ENCODE measurements at places on chromosomes 16 and 17. TPM values are rescaled to one million over a fixed set of nuclear protein-coding genes. Genes with fewer than 3 reads are reported as not detected.
A peak's percentile ranks its signal among the peaks of the same experiment; 100 is the strongest.

GRCh38 chr16:10352262-10352661 is 33.6 kb upstream of the ATF7IP2 start:
- DNase-seq = no peak

GRCh38 chr17:41107941-41108450 is 2.8 kb downstream of the KRTAP4-9 start:
- peak; percentile 57 for DNase-seq

GRCh38 chr16:67389911-67390815 is 3.1 kb downstream of the TPPP3 start:
- DNase-seq = no peak

GRCh38 chr17:44977814-44978550 is 9.9 kb upstream of the C1QL1 start:
- DNase-seq = no peak

DNA sequence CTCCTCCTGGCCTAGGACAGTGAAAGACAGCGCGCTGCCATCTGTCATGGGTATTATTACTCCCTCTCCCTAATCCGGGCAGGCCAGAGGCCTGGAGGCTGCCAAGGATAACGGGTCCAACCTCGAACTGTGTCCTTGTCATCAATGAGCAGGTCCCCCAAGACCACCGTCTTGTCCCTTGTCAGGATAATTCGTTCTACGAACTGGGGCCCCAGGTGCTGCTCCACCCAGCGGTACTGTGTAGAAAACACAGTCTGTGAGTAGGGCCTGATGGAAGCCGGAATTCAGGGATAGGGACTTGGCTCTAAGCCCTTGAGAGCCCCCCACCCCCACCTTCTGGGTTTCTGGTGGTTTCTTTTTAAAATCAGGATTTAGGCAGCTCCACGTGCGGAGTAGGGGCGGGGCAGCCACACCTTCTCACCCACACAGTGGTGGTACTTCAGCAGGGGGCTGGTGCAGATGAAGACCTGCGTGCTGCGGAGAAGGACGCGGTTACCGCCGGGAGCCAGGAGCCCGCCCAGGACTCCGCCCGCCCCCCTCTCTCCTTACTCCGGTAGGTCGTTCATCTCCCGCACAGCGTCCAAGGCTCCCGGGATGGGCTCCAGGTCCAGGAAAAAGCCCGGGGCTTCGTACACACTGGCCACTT is 787 bp downstream of the NT5C start:
- DNase-seq = peak; percentile 55

- no peak for DNase-seq
Measured at GRCh38 chr17:3544365-3544764, 13.2 kb downstream of the TRPV3 start.

DNA sequence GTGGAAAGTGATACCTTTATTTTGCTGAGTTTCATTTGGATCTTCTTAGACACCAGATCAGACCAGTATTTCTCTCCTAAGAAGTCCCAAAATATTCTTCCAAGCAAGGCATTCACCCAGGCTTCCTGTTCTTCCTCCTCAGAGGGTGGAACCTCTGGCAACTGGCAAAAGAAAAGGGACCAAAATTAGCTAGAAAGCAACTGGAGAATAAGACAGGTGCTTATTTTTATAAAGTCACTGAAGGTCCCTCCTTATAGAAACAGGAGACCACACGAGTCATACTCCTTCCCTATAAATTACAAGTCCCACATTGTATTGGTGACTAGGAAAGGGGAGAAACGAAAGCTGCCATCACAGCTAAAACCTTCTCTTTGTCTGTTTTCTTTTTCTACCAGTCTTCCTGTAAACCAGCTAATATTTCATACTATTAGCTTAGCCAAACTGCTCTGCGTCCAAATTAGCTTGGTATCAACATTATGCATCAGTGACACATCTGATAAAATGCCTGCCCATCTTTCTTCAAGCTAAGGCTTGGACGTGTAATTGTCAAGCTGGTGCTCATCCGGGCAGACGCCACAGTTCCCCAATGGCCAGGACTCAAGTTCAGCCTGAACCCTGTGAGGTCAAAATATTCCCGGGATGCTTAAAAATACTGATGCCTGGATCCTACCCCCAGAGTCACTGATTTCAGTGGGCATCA is 47.5 kb upstream of the ERN1 start:
- DNase-seq = no peak

DNA sequence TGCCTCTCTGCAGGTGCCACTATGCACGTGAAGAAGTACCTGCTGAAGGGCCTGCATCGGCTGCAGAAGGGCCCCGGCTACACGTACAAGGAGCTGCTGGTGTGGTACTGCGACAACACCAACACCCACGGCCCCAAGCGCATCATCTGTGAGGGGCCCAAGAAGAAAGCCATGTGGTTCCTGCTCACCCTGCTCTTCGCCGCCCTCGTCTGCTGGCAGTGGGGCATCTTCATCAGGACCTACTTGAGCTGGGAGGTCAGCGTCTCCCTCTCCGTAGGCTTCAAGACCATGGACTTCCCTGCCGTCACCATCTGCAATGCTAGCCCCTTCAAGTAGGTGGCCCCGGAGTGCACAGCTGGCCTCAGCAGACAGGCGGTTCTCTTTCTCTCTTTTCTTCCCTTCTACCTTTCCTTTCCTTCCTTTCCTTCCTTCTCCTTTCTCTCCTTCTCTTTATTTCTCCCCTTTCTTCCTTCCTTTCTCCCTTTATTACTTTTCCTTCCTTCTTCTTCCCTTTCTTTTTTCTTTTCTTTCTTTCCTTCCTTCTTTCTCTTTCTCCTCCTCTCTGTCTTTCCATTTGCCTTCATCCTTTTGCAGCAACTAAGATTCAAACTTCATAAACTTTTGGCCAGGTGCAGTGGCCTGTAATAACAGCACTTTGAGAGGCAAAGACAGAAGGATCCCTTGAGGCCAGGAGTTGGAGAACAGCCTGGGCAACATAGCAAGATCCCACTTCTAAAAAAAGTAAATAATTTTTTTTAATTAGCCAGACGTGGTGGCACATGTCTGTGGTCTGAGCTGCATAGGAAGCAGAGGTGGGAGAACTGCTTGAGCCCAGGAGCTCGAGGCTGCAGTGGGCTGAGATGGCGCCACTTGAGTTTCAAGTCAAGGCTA is 46.7 kb downstream of the SCNN1B start:
- DNase-seq = no peak

GRCh38 chr16:70380248-70380918 is 33.7 kb downstream of the DDX19A start:
- DNase-seq = peak; percentile 94

DNA sequence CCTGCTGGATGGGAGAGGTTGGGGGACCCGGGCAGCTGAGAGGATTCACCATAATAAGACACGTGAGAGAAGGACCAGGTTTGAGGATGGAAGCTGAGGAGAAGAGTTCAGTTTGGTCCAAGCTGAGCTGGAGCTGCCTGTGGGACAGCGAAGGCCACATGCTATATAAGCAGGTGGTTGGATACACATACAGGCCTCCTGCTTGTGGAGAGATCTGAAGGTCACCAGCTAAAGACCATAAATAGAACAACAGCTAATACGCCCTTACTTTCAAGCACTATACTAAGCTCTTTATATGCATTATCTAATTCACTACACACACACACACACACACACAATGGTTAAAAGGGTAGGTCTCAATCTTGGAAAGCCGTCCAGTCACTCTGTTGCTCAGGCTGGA is 32.1 kb downstream of the DUSP14 start:
- no peak for DNase-seq

- DNase-seq = peak; percentile 91
Measured at GRCh38 chr16:69073181-69073702, 32.2 kb upstream of the HAS3 start.

MIEN1 gene
- total RNA-seq = 49.1 TPM

TLCD3B gene
- 0.12 TPM for total RNA-seq

ATP1B2 gene
- total RNA-seq = not detected

TADA2A gene
- total RNA-seq = 10.9 TPM

All from RPMI7951 (cell line).